ENCODE measurements at places on chromosomes 1 and 21.

DNA sequence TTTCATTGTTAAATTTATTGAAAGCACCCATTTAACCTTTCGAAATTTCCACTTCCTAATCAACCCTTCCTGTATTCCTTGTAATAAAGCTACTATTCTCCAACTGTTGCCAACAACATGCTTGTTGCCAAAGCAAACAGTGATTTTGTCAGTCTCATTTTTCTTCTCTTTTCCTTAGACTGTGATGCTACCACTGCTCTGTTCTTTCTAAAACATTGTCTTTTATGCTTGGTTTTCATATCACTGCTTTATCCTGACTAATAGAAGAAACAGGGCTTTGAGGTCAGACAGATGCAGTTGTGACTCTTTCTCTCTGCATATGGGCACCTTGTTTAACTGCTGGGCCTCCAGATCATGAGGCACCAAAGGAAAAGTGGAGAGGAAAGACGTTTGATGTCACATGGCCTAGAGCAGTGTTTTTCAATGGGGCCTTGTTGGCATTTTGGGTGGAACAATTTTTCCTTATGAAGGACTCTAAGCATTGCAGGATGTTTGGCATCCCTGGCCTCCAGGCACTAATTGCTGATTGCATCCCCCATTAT, 56.1 kb downstream of the HMCN1 start:
- no peak for DNase-seq

DNA sequence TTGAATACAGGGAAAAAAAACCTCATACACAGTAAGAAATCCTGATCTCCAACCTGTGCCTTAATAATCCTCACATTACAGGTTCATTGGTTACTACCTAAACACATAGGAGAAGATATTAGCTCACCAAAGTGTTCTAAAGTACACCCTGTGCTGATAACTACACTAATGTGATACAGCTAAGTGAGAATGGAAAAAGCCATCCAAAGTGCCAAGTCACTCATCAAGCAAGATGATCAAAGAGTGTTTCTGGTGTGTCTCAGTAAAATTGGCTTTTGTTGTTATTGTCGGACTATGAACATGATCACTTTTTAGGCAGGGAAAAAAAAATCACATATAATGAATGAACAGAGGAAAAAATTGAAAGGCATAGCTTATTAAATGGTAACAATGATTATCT, 31.4 kb downstream of the EPS15 start:
- DNase-seq: no peak

- DNase-seq: no peak
Measured at GRCh38 chr1:196535727-196536126, 72.5 kb downstream of the KCNT2 start.

DNA sequence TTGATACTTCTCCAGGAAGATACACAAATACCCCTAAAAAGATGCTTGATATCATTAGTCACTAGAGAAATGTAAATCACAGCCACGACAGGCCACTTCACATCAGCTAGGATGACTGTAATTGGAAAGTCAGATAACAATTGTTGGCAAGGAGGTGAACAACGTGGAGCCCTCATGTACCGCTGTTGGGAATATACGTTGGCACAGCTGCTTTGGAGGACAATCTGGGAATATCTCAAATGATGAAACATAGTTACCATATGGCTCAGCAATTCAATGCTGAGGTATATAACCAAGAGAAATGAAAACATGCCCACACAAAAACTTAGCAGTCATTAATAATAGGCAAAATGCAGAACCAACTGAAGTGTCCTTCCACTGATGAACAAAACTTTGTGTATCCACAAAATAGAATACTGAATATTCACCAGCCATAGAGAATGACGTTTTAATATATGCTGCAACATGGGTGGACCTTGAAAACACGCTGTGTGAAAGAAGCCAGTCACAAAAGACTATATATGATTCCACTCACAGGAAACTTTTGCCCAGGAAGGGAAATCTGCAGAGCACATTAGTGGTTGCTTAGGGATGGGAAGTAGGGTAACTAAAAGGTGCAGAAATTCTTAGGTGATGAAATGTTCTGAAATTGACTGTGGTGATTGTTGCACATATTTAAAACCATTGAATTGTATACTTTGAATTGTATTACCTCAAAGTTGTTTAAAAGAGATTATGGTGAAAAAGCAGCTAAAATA, 95.4 kb downstream of the AHCTF1 start:
- DNase-seq: no peak

- no peak for DNase-seq
Measured at GRCh38 chr1:172642970-172643369, 15.9 kb upstream of the FASLG start.

All from activated T-cell treated with anti-CD3 and anti-CD28 coated beads, Interleukin-2, amount 50 U/mL, for 24 hours (primary cell).